Activated CD4-positive, alpha-beta T cell treated with anti-CD3 and anti-CD28 coated beads for 24 hours (primary cell): ENCODE measurements at places on chromosomes 2 and 18.

DNA sequence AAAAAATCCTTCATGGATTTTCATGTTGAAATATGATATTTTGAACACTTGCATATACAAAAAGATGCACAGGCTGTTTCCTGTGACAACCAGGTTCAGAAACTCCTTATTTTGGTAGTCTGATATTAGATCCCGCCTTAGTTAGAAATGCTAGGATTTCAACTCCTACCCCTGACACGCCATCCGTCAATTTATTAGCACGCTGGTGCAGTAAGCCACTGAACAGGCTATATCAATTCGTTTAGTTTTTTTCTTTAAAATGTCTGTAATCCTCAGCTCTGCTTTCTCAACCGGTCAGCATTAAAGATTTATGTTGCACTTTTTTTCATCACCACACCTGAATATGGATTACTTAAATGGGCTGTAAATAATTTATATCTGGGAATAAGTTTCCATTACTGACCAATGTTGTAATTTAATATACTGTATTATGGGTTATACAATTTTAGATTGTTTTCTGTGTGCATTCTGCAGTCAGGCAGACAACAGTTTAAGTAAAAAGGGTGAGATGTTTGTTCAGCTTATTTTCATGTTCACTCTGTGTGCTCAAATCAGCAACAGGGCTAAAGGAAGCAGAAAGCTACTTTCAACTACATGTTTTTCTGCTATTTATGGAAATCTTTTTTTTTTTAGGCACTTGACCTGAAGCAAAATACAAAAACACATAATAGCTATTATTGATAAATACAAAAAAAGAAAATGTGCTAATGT is 227.7 kb downstream of the ARHGAP15 start:
- no peak for DNase-seq

DNA sequence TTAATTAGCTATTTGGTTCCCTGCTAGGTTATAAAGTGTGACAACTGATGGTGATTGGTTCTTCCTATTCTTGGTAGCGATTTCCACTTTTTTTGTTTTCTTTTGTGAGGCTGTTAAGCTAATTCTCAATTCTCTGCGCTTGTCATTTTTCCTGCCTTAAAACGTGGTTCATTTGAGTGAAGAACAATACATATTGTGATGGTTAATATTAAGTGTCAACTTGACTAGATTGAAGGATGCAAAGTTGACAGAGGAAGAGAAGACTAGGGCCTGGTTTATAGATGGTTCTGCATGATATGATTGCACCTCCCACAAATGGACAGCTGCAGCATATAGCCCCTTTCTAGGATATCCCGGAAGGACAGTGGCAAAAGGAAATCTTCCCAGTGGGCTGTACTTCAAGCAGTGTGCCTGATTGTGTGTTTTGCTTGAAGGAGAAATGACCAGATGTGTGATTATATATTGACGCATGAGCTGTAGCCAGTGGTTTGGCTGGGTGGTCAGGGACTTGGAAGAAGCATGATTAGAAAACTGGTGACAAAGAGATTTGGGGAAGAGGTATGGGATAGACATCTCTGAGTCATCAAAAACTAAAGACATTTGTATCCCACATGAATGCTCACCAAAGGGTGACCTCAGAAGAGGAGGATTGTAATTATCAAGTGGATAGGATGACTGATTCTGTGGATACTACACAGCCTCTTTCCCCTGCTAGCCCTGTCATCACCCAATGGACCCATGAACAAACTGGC is 39.4 kb upstream of the ZNF804A start:
- no peak for DNase-seq

DNA sequence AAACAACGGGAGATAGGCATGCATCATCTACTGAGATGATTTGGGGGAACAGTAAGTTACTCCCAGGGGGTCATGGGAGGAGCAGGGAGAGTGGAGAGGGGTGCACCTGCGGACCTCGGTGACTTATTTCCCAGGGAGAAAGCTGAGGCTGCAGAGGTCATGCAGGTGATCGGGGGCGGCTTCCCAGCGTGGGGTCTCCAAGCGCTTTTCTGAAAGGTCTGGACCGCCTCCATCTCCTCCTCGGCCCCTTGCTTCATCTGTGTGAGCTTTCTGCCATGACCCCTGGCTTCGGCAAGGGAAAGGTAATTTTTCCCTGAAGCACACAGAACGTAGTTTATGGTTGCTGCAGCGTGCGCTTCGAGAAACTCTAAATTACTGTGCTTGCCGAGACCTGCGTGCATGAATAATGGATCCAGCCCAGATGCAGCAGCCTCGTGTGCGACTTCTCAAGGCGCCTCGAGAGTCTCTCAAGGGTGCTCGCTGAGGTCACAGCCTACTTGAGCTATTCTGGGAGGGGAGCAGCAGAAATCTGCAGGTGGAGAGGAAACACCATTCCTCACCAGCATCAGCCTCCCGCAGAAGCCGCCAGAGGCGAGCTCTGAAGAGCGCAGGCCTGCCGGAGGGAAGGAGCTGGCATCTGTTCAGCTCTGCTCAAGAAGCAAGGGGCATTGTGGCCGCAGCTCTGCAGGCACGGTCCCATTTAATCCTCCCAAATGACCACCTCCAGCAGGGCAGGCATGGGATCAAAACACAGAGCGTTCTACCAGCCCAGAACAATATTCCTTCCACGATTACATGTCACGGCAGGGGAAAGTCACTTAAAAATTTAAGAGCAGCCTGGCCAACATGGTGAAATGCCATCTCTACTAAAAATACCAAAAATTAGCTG is 308.4 kb upstream of the MYT1L start:
- no peak for DNase-seq

- DNase-seq, result no peak
These were observed 265.4 kb downstream of the SS18 start for GRCh38 chr18:25825056-25825455.

- no peak for DNase-seq
These were observed 26.3 kb downstream of the CTLA4 start for GRCh38 chr2:203893840-203894239.

DNA sequence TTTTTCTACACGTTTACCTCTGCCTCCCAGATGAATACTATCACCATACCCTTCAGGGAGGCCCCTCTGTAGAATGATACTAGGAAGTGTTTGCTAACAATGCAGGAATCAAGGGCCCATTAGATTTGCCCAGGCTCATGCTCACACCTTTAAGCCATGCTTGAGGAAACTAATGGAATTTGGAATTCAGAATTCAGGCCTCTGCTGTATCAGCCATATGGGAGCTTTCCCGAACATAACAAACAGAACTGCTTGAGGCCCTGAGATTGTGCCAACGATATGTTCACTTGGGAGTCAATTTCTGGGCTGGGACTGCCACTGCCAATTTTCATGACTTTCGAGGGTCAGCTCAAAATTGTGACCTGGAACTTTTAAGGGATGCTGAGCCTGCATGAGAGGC is 282.5 kb downstream of the CLIP4 start:
- DNase-seq, result no peak

GRCh38 chr2:15919716-15920434 is 20.5 kb upstream of the MYCN start:
- DNase-seq, result no peak

DNA sequence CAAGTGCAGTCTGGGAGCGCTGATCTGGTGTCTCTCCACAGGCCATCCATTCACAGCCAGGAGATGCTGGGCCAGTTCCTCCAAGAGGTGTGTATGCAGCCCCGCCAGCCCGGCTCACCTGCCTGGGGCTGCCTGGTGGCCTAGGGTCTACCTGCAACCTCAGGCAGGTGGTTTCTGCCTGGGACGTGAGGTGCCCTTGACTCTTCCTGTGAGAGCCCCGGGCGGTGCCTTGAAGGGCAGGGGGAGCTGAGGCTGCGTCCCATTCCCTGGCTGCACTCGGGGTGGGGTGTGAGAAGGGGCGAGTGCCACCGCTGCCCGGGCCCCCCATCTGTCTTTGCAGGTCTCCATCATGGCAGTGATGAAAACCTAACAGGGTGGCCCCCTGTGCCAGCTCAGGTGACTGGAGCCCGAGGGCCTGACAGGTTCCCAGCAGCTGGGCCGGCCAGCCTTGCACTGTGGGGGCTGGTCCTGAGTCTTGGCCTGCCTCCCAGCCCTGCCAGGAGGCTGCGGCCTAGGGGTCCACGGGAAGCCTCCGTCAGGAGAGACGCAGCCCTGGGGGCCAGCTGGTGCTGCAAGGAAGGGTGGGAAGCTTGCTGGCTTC is 11.9 kb downstream of the CAPN10 start:
- no peak for DNase-seq

DNA sequence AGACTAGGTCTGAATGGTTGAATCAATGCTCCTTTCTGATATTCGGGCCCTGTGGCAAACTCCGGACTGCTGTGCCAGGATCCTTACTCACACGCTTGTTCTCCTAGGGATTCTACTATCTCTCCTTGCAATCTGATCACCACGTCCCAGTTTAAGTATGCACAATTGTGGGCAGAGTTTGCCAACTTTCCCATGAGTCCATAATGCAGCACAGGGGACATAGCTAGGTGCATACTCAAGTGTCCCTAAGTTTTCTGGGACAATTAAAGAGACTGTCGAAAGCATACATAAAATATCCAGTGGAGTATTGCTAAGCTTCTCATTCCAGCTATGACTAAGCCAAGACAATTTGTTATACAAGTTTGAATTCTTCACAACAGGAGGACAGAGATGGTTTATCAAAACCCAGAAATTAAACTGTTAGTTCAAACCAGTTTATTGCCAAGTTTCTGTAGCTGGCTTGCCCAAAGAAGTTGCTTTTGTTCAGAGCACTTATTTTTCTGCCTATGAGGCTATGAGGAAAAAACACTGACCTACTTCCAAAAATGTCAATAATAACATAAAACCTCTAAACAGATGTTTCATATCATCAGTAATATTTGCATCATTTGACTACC is 136.1 kb downstream of the EXOC6B start:
- no peak for DNase-seq

DNA sequence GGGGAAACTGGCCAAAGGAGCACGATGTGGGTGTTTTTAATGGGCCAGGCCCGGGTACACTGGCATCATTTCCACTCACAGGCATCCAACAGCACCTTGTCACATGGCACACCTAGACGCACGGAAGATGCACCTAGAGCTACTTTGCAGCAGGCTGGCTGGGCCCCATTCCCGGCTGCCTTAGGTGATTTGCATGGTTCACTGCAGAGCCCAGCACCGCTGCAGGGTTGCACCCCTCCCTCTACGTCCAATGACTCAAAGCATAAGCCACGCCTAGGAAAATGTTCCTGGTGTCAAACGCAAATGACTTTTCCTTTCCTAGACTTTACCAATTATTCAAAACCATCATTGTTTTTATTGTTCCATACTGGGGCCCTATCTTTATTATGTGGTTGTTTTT is 222.9 kb downstream of the EIPR1 start:
- DNase-seq, result no peak

DNA sequence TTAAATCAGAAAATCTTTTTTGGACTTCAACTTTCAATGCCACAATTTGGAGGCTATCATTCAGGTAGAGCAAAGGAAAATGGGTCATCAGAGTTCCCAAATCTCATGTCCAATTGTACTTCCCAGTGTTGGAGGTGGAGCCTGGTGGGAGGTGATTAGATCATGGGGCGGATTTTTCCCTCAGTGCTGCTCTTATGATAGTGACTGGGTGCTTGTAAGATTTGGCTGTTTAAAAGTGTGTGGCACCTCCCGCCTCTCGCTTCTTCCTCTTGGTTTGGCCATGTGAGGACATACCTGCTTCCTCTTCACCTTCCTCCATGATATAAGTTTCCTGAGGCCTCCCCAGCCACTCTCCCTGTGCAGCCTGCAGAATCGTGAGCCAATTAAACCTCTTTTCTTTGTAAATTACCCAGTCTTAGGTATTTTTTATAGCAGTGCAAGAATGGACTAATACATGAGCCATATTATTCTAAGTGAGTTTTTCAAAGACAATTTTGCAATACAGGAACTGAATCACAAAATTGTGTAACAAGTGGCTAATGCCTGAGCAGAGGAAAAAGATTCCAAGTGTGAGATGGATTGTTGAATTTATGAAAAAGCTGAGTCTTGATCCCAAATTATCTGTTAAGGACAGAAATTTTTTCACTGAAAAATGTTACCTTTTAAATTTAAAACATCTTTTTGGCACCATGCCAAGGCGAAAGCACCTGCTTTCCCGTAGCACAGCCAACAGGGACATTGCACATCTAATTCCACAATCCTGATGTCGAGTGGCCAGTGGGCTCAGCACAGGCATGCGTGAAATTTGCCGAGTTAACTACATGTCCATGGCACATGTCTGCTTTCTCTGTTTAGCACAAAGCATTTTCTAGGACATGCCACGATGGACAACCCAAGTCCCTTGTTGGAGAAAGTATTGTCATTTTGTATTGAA is 150.9 kb downstream of the COL6A3 start:
- DNase-seq, result no peak

- DNase-seq, result no peak
These were observed 29.9 kb downstream of the ANO7 start for GRCh38 chr2:241218131-241219029.

DNA sequence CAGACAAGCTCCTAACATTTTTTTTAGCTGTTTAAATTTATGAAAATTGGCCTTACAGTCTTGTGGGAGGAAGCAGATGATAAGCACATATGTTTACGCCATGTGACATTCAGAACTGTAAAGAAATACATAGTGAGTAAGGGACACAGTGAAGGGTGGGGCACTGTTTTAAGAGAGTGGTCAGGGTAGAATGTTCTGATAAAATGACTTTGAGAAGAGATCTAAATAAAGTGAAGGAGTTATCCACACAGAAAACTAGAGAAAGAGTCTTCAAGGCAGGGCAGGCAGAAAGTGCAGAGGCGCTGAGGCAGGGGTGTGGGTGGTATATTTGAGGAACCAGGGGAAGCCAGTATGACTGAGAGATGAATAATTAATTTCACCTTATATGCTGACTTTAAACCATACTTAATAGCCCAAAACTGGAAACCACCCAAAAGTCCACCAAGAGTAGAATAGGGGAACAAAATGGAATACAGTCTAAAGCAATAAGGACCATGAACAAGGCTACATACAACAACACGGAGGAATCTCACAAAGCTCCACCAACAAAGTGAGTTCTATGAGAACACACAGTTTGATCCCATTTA is 8.6 kb downstream of the MREG start:
- DNase-seq, result no peak

DNA sequence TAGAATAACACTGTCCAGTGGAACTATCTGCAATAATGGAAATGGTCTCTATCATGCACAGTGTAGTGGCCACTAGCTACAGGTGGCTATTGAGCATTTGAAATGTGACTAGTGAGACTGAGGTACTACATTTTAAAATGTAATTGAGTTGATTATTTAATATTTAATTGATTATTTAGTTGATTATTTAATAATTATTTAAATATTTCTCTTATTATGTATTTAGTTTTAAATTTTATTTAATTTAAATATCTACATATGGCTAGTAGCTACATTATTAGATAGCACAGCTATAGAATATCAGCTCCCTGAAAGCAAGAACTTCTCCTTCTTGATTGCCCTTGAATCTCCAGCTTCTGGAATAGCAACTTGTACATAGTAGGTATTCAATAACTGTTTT is 12.8 kb upstream of the ZNF521 start:
- DNase-seq, result no peak
